Left ventricle myocardium superior (tissue), 1 donor: ENCODE measurements at places on chromosomes 4 and X. TPM values are rescaled to one million over a fixed set of nuclear protein-coding genes. Genes with fewer than 3 reads are reported as not detected.

MAGEE2 gene
- not detected for total RNA-seq

TMEM154 gene
- 3.3 TPM for total RNA-seq

ERCC6L gene
- total RNA-seq = 0.05 TPM

DNA sequence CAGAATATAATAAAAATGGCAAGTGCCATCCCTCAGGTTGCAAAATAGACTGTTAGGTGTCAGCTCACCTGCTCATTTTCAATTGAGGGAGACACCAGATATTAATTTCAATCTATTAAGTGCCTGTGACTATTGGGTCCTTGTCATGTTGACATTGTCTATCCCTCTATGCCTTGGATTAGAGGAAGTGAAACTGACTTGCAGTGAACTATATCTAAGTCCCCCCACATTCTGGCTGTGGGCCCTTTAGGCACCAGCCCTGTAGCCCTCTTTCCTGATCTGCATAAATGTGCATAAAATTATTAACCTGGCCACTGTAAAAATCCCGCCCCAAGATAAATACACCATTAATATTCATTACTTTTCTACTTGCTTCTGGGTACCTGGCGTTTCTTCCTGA lies 293.0 kb upstream of the CLNK start:
- no peak for DNase-seq
